ENCODE measurements at places on chromosomes 6 and 20.

- DNase-seq, result no peak
Measured at GRCh38 chr6:22826961-22827360, 257.6 kb downstream of the HDGFL1 start.

GRCh38 chr6:45677381-45678284, 299.9 kb upstream of the SUPT3H start:
- DNase-seq, result peak; percentile 14

- no peak for DNase-seq
Measured at GRCh38 chr6:167839343-167839742, 12.6 kb downstream of the AFDN start.

DNA sequence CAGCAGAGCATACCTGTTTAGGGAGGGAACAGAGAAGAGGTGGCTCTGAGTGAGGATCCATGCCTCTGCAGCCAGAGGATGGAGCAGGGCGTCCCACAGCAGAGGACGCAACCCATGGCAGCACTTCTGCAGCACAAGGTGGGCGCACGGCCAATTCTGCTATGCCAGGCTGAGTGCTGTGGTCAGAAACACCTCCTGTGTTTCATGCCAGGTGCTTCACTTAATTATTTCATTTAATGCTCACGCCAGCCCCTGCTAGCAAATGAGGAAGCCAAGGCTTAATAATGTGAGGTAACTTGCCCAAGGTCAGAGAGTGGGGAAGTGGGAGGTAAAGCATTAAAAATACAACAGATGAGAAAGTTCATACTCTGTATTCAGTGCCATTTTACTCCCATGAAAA, 68.5 kb upstream of the PTGIS start:
- no peak for DNase-seq

DNA sequence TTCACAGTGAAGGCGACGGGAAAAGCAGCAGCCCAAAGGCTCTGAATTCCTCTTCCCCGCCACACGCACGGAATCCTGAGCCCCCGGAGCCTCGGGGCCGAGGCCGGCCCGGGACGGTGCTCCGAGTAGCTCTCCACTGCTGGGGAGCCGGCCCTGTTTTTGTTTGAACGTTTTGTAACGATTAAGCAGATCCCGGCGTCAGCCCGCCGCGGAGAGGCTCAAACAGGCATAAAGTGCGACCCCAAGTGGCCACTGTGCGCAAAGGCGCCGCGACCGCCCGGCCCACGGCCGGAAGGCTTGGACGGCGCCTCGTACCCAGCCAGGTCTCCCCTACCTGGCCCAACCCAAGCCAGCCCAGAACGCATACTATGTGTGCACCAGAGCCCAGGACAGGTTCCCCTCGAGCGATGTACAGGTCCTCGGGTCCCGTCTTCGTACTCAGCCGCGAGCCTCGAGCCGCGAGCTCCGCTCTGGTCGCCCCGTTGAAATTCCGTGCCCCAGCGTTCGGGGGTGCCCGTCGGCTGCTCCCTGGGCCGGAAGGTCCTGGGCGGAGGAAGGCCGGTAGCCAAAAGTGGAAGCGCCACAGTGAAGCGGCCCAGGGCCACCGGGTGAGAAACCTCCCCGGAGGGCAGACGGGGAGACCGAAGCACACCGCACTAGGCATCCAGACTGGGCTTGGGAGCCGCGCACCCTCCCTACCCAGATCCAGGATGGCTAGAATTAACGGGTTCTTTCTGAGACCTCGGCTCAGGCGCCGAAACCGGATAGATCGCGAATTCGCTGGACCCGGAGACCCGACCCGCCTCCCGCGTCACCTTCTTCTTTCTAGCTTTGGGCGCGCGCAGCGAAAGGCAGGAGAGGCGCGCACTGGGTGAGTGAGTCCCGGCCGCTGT, 1.2 kb upstream of the MAFB start:
- DNase-seq, result no peak

- no peak for DNase-seq
Measured at GRCh38 chr6:39111280-39111679, 3.7 kb downstream of the SAYSD1 start.

GRCh38 chr6:13284646-13285045, 43.7 kb downstream of the TBC1D7 start:
- no peak for DNase-seq

- no peak for DNase-seq
Measured at GRCh38 chr6:7307533-7307932, 5.5 kb downstream of the SSR1 start.

GRCh38 chr6:14706378-14706929, 539.4 kb upstream of the JARID2 start:
- DNase-seq, result no peak

GRCh38 chr6:168016176-168016620, 18.7 kb downstream of the KIF25 start:
- DNase-seq, result no peak

GRCh38 chr6:136607204-136607931, 57.1 kb upstream of the MAP7 start:
- no peak for DNase-seq

Measured in effector memory CD4-positive, alpha-beta T cell (primary cell).